ENCODE measurements at places on chromosomes 6 and 20.
A peak's percentile ranks its signal among the peaks of the same experiment; 100 is the strongest.

GRCh38 chr6:34773916-34774315, 16.6 kb downstream of the SNRPC start:
- DNase-seq, result no peak

- DNase-seq, result no peak
Observed at GRCh38 chr6:34232901-34233300, 3.8 kb upstream of the HMGA1 start.

GRCh38 chr6:28537509-28538140, 11.9 kb downstream of the GPX5 start:
- DNase-seq, result peak; percentile 16

DNA sequence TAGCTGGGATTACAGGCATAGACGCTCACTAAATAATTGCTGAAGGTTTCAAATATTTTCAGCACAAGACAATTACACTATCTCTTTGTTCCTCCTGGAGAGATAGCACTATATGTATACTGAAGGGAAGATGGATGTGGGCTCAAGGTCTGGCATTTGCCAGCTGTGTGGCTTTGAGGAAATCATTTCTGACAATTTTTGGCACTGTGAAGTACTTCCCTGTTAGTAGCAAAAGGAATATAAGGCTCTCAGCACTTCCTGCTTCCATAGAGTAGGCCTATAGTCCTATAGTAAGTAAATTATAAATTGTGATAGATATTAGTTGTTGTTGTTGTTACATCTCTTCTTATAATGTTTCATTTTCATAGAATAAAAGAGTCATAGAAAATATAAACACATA, 271.1 kb downstream of the SAMD5 start:
- DNase-seq, result peak; percentile 2

DNA sequence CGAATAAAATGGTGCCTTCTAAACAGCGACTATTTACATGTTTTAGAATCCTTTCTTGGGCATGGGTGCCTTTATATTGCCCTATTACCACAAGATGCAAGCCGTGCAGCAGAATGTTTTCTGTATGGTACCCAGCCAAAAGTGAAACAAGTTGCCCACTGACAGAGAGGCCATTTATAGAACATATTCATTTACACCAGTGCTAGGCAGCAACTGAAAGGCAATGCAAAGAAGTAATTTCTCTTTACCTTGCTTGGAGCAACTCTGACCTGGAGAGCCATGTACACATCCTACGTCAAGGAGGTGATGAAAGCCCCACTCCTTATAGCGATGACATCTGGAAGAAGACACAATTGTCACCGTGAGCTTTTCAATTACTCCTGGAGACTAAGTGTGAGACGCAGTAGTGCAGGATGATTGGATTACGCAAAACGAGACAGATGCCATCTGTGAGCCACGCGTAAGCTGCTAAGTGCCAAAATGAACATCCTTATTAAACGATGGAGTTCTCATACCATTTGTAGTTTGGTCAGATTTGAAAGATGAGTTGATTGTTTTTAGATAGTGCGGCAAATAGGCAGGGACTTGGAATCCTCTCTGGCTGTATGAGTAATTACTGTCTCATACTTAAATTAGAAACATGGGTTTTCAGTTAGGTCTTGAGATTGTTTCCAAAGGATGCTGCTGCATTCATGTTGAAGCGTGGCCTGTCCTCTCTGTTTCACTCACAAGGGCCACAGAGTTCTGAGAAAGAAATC, at the start of gene TMEM244:
Gene TMEM244, minus strand, starts transcription at position 408 of the 758 bp plus-strand sequence. Its CDS starts 127 bp downstream, at position 281.
- DNase-seq, result peak; percentile 6

- peak; percentile 54 for DNase-seq
Observed at GRCh38 chr6:154386848-154387717, 30.5 kb upstream of the IPCEF1 start.

- DNase-seq, result peak; percentile 76
Observed at GRCh38 chr6:138590796-138591709, 91.8 kb upstream of the NHSL1 start.

- DNase-seq, result peak; percentile 28
Observed at GRCh38 chr6:152984513-152984872, 1.7 kb upstream of the FBXO5 start.

- peak; percentile 30 for DNase-seq
Observed at GRCh38 chr6:125197795-125198269, 44.3 kb downstream of the TPD52L1 start.

GRCh38 chr20:37363221-37364012, 17.5 kb downstream of the SRC start:
- DNase-seq, result no peak

GRCh38 chr6:153976921-153977693, 61.9 kb upstream of the OPRM1 start:
- peak; percentile 68 for DNase-seq

GRCh38 chr6:35601331-35602132, 87.2 kb downstream of the FKBP5 start:
- DNase-seq, result no peak

DNA sequence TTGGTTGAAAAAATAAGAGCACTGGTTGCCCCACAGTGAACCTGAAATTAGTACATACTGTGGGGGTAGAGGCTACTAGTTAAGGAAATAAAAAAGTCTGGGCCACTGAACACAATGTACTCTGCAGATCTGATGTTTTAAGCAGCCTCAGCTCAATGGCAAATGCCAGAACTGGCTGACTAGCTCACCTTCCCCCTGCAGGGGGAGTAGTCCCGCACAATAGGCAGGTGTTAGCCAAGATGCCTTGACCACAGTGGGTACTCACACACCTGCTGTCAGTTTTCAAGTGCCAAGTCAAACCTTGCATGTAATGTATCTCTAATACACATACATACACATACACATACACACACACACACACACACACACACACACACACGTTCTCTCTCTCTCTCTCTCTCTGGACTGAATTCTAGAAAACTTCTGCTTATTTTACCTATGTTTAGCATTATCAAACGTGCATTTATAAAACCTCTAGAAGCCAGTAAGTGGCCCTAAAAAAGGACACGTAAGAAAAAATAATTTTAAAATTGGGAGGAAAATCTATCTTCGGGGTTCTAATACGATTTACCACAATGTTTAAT, 36.1 kb downstream of the GMDS start:
- peak; percentile 95 for DNase-seq
